ENCODE measurements at places on chromosomes 6 and 20.

DNA sequence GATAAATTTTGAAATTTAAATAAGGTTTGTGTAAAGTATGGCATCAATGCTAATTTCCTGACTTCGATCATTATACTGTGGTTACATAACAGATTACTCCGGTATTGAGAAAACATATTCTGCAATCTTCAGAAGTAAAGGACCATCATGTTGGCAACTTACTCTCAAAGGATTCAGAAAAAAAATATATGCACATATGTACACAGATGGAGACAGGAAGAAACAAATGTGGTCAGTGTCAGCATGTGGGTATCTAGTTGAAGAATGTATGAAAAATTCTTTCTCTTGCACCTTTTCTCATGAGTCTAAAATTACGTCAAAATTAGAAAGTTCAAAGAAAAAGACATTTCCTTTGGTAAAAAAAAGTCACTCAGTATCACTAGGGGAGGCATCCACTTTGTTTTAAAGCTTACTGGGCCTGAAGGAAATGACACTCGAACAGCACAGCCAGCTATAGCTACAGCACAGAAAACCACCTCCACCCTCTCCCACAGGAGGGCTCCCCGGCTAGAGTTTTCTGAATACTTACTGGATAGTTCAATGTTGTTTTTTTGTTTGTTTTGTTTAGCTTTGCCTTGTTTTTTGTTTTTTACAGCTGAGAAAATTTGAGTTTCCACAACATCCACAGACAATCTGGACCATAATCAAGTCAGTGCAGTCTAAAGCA lies 317.2 kb upstream of the AGPAT4 start:
- no peak for DNase-seq

DNA sequence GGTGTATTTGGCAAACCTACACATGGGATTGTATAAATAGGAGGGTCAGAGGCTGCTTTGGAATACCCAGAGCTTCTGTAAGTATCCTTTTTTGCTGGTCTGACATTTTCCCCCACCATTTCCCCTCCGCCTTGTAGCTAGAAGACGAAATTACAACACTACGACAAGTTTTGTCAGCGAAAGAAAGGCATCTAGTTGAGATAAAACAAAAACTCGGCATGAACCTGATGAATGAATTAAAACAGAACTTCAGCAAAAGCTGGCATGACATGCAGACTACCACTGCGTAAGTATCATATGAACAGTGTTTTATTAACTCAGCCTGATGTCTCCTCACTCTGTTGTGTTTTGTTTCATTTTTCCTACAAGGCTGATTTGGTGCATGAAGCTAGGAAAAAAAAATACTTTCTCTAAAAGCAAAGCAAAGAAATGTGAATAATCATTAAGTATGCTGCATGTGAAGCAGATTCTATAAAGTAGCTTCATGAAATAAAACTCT lies 72.7 kb downstream of the HDDC2 start:
- no peak for DNase-seq

DNA sequence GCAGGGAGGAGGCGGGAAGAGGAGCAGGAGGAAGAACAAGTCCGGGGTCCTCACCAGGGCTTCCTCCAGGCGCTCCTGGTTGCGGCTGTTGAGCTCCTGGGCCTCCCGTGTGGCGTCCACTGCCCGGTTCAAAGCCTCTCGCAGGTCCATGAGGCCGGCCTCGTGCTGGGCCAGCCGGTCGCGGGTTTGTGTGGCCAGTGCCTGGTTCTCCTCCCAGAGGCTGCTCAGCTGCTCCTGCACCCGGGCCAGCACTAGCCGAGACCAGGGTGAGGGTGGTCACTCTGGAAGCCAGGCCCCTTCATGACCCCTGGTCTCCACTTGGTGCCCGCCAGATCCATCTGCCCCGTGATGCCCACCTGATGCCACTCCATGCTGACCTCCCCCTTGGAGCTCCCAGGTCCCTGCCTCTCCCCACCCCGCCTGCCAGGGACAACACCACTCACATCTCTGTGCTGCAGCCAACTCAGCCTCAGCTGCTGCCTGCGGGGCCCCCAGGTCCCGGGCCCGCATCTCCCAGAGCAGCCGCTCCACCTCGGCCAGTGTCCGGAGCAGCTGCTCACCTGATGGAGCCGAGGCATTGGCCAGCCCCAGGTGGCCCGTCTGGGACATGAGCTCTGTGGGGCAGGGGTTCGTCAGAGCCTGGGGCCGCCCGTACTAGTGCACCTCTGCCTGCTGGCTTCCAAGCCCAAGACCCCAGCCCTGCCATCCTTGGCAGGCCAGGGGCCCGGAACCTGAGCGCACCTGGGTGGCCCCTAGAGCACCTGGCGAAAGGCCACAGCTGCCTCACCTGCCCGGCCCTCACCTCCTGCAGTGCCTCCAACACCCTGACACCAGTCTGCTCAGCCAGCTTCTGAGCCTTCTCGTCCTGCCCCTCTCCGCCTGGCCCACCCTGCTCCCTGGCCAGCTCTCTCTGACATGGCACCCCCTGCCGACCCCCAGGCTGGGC lies 15.9 kb downstream of the ADRM1 start:
- no peak for DNase-seq

DNA sequence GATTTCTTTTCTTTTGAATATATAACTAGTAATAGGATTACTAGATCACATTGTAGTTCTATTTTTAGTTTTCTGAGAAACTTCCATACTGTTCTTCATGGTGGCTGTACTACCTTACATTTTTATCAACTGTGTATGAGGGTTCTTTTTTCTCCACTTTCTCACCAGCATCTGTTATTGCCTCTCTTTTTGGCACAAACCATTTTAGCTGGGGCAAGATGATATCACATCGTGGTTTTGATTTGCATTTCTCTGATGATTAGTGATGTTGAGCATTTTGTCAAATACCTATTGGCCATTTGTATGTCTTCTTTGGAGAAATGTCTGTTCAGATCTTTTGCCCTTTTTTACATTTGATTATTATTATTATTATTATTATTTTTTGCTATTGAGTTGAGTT lies 86.1 kb upstream of the TCF21 start:
- no peak for DNase-seq

DNA sequence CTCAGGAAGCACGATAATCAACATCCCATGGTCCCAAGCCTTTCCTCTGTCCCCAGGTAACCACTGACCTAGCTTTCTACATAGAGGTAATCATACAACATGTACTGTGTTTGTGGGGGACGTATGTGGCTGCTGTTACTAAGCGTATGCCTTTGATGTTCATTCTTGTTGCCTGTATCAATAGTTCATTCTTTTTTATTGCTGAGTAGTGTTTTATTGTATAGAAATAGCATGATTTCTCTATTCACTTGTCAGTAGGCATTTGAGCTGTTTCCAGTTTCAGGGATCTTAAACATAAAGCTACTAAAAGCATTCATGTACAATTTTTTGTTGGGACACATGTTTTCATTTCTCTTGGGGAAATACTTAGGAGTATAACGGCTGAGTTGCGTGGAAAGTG lies 185.4 kb downstream of the PACRG start:
- DNase-seq: no peak

DNA sequence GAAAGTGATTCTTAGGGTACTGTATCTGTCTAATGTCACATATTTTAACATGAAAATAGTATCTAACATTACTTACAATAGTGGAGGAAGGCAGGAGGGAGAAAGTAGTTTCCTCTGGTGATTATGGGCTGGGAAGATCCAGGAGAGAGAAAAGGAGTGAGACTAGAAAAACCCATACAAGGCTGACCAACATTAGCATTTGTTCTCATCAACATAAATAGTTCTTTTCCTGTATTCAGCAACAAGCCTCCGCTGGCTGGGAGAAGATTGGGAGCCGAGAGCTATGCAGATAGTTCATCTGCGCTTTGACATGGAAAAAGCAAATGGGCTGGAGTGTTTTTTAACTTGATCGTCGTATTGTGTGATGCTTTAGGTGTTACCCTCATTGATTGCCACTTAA lies 239.4 kb downstream of the PHACTR1 start:
- no peak for DNase-seq

GRCh38 chr6:97703661-97704060 lies 420.6 kb upstream of the MMS22L start:
- no peak for DNase-seq

GRCh38 chr6:3327403-3327802 lies 68.7 kb downstream of the PSMG4 start:
- DNase-seq: no peak

GRCh38 chr6:157585274-157586087 lies 204.5 kb downstream of the ZDHHC14 start:
- no peak for DNase-seq

- DNase-seq: no peak
Measured at GRCh38 chr20:20887593-20888265, 175.3 kb upstream of the RALGAPA2 start.

DNA sequence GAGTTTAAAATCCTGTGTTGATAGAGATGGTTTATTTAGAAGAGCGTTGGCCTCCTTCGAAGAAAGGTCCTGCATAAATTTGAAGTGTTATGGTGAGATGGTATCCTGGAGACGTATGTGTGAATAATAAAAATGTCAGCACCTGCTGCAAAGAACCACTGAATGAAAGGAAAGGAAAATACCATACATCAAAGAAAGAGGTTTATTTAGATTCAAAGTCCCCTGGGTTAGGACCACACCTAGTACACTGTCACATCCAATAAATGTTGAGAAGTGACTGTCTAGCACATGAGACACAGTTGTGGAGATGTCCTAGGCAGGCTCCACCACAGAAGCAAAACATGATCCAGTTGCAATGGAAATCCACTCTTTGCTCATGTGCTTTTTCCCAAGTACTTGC lies 214.7 kb downstream of the PAX1 start:
- no peak for DNase-seq

Measured in D341Med (cell line).